ENCODE measurements at places on chromosomes 4 and X. TPM values are rescaled to one million over a fixed set of nuclear protein-coding genes. Genes with fewer than 3 reads are reported as not detected.

The EVC2 gene
- 1.8 TPM for total RNA-seq

The CFAP99 gene
- 0.16 TPM for total RNA-seq

The KCTD8 gene
- not detected for total RNA-seq

The SLC38A5 gene
- total RNA-seq, result 0.16 TPM

The PNMA6F gene
- total RNA-seq, result not detected

The LANCL3 gene
- 0.02 TPM for total RNA-seq

The GATA1 gene
- total RNA-seq, result not detected

The TMSB15B gene
- total RNA-seq, result 6.5 TPM

The PROM1 gene
- 0.58 TPM for total RNA-seq

The CLGN gene
- 4.5 TPM for total RNA-seq

The EDA2R gene
- total RNA-seq, result 10.3 TPM

The ALAS2 gene
- not detected for total RNA-seq

The TSPAN7 gene
- 3.0 TPM for total RNA-seq

The CITED1 gene
- total RNA-seq, result 2.3 TPM

The GPR78 gene
- not detected for total RNA-seq

The IL2 gene
- total RNA-seq, result not detected

The MAGEC3 gene
- not detected for total RNA-seq

The RAB9B gene
- 0.05 TPM for total RNA-seq

The CTBP1 gene
- 77.6 TPM for total RNA-seq

The TAF7L gene
- 0.08 TPM for total RNA-seq

The CXorf65 gene
- total RNA-seq, result not detected

The ADH7 gene
- total RNA-seq, result not detected

The BTK gene
- 0.11 TPM for total RNA-seq

The PABPC5 gene
- not detected for total RNA-seq

The ACE2 gene
- not detected for total RNA-seq

The EXOC1 gene
- 13.2 TPM for total RNA-seq

The MORC4 gene
- 28.2 TPM for total RNA-seq

The CFI gene
- total RNA-seq, result 0.86 TPM

The IL1RAPL1 gene
- not detected for total RNA-seq

The IGSF1 gene
- total RNA-seq, result 0.28 TPM

The MXRA5 gene
- total RNA-seq, result not detected

The CXCL11 gene
- total RNA-seq, result 0.20 TPM

The SLC6A14 gene
- total RNA-seq, result not detected

The HTN3 gene
- total RNA-seq, result not detected

The GNRHR gene
- not detected for total RNA-seq

The UGT2B10 gene
- total RNA-seq, result not detected

The ZBED1 gene
- total RNA-seq, result 35.7 TPM

Data from A549 treated with AZD2906 at 1 μM for 4 hours (cell line).